ENCODE measurements at places on chromosomes 2 and 18. TPM values are rescaled to one million over a fixed set of nuclear protein-coding genes. Genes with fewer than 3 reads are reported as not detected.

ACTR3 gene
- 119 TPM for total RNA-seq

COL5A2 gene
- 7.0 TPM for total RNA-seq

CCDC121 gene
- total RNA-seq: 4.7 TPM

MYCN gene
- 1.2 TPM for total RNA-seq

MOGAT1 gene
- total RNA-seq: not detected
